ENCODE measurements at places on chromosomes 11 and 22.

DNA sequence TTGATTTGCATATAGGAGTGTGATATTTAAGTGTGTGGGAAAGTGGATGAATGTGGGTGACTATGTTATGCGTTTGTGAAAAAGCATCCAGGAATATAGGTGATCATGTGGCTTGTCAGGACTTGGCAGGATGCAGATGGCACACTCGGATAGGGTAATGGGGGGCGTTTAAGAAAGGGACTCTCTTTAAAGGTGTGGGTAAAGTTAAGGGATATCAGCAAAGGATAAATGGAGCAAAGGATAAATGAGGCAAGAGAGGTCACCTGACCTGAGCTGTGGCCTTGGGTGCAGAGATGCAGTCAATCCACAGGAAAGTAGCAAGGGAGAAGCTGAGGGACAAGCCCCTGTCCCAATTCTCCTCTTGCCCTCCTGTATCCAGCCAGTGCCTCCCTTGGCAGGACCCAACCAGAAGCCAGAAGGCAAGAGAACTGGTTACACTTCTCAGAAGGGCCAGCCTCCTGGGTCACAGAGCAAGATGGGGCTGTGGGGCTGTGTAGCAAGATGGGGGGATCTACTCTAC, 47.5 kb upstream of the GRAMD1B start:
- no peak for DNase-seq

- DNase-seq: no peak
Measured at GRCh38 chr11:25727944-25728343, 604.0 kb upstream of the ANO3 start.

DNA sequence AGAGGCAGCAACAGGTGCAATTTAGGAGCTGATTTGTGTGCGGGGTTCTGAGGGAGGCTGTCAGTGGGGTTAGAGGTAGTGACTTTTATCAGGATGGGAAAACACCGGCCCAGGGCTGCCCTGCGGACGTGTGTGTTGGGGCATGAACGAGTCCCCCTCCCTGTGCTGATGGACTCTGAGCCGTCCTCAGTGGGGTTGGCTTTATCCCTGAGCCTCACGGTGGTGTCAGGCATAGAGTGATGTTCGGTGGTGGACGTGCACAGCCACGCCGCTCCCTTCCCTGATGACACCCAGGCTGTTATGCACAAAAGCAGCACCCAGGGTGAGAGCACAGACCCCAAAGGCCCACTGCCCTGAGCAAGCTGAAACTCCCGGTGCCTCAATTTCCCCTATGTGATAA, 809.1 kb downstream of the BRD1 start:
- DNase-seq: peak; percentile 70

- DNase-seq: no peak
Measured at GRCh38 chr22:30209642-30210041, 36.9 kb downstream of the LIF start.

GRCh38 chr11:75229466-75229865, 11.1 kb upstream of the TPBGL start:
- DNase-seq: no peak

GRCh38 chr11:120386774-120387371, 50.7 kb downstream of the ARHGEF12 start:
- peak; percentile 84 for DNase-seq

DNA sequence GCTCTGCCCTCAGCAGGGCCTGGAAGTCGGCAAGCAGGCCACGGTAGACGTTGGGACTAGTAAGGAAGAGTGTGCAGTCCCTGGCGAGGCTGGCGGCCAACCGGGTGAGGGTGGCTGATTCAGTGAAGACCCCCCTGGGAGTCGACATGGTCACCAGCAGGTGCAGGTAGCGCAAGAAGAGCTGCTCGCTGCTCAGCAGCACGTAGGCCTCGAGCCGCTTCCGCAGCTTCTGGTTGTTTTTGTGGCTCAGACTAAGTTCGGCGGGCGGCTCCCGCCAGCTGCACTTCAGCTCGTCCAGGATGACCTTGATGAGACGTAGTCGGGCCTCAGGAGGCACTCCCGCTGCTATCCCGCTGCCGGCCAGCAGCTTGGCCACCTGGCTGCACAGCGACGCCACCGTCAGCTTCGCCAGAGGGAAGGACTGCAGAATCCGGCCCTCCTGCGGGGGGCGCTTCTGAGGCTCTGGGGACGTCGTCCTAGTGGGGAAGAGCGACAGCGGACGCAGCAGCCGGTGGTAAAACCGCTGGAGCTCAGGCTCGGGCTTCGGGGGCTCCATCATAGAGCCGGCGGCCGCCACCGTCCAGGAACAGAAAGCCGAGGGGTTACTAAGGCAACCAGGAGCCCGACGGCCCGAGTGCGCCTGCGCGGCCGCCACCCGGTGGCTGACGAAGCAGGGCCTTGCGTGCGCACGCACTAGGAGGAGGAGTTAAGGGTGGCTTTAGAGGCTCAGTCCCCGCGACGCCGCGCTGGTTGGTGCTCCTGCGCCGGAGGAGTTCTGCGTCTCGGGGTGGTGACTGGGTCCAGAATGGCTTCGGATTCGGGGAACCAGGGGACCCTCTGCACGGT, at the start of the genes CCDC87 and CCS:
TSS of gene CCDC87 (minus strand) at position 607 of the 846 bp plus-strand sequence. CDS start at position 559, 48 bp downstream.
TSS of gene CCS (plus strand) at position 729 of the 846 bp plus-strand sequence. CDS start at position 806, 77 bp downstream.
- peak; percentile 100 for DNase-seq

GRCh38 chr22:19566279-19567156, 42.3 kb upstream of the CLDN5 start:
- no peak for DNase-seq

DNA sequence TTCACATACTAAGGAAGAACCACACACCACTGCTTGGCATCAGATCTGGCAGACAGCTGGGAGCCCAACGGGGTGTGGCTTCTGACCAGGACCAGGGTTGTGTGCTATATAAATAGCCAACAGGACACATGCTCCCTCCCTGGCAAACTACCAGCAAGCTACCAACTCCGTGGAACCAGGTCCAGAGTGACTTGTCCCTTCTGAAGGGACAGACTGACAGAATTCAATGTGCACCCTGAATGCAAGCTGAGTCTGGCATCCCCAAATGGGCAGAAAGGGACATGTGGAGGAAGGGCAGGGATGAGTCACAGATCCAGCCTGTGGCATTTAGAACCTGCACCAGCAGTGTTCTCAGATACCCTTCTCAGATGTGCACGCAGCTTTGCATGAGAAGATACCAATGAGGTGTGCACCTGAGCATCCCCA, 92.9 kb downstream of the MICAL3 start:
- DNase-seq: peak; percentile 89

GRCh38 chr11:120186774-120187591, 23.8 kb upstream of the OAF start:
- DNase-seq: peak; percentile 55

DNA sequence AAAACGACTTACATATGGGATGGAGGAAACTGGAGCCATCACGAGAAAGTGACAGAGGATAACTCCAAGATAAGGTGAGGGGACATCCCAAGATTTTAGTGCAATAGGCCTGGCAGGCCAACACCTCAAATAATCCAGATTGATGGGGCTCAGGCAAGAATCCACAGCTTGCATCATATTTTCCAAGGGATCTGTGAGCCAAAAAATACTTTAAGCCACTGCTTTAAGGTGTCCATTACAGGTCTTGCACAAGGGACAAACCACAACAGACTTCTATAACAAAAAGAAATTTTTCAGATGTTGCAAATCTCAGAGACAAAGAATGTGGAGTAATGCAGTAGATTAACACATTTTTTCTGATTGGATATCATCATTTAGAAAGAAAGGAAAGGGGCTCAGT, 45.6 kb downstream of the DENND5A start:
- no peak for DNase-seq

DNA sequence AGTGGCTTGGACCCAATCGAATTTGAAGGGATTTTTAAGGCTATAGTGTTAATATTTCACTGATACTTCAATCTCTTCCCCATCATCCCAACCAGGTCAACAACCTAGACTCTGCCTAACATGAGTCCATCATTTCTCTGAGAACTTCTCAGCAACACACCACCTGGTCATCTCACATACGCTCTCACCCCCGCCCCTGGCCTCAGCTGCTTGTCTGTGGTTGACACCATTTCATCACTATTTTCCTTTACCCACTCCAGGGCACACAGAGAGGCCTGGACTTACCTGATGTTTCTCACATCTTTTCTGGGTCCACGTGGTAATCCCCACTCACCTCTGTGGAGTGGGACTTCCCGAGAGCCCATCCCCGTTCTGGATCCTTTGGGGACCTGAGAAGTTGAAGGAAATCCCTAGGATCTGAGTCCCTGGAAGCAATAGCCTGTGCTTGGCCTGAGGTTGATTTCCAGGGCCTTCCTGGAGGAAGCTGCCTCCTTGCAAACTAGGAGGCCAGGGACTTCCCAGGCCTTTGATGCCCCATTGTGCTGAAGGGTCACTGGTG, 3.2 kb downstream of the P2RX3 start:
- peak; percentile 63 for DNase-seq

- DNase-seq: no peak
Measured at GRCh38 chr22:33167998-33168790, 110.0 kb upstream of the SYN3 start.

GRCh38 chr11:113496026-113496651, 20.9 kb upstream of the DRD2 start:
- DNase-seq: no peak

DNA sequence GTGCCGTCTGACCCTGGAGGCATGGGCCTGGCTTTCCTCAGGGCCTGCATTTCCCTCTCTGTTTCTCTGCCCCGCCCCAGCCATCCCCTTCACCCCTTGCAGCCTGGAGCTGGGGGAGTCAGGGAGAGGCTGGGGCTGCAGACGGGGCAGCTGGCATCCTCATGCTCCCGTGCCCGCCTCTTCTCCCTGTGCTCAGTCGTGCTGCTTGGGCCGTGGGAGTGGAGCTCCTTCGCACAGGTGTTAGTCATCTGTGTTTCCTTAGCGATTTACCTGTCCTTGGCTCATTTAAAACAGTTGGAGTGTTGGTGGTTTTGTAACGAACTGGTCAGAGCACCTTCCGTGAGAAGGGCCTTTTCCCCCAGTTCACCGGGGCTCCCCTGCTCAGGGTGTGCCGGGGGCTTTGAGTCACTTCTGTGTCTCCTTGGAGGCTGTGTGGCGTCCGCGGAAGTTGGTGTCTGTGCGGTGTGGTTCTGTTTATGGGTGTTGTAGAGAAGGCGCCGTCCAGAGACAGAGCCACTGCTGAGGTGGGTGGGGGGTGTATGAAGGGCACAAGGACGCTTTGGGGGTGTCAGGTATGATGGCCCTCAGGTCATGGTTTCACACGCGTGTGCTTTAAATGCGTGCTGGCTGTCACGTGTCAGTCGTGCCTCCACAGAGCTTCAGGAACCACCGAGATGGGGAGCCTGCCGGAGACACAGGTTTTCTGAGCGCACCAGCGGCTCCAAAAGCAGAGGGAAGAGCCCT, 19.5 kb downstream of the BRSK2 start:
- no peak for DNase-seq

GRCh38 chr11:124209824-124210357, 26.7 kb downstream of the OR10D3 start:
- DNase-seq: no peak

- DNase-seq: peak; percentile 13
Measured at GRCh38 chr11:130269326-130269943, 45.3 kb downstream of the ZBTB44 start.

DNA sequence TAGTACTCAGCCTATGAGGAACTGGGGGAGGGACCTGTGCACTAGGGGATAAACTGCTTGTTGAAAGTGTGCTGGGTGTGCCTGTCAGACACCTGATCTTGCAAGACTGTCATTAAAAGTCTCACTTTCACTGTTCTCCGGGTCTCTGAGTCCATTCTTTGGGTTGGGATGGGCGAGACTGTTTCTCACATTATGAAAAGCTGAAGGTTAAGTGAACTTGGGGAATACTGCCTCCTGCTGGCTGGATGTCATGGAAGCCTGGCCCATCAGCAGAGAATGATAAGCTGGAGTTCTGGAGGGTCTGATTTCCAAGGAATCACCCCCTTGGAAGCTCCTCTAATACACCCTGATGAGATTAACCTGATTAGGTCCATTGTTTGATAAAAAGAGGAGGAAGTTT, 9.0 kb upstream of the VPREB1 start:
- DNase-seq: no peak

DNA sequence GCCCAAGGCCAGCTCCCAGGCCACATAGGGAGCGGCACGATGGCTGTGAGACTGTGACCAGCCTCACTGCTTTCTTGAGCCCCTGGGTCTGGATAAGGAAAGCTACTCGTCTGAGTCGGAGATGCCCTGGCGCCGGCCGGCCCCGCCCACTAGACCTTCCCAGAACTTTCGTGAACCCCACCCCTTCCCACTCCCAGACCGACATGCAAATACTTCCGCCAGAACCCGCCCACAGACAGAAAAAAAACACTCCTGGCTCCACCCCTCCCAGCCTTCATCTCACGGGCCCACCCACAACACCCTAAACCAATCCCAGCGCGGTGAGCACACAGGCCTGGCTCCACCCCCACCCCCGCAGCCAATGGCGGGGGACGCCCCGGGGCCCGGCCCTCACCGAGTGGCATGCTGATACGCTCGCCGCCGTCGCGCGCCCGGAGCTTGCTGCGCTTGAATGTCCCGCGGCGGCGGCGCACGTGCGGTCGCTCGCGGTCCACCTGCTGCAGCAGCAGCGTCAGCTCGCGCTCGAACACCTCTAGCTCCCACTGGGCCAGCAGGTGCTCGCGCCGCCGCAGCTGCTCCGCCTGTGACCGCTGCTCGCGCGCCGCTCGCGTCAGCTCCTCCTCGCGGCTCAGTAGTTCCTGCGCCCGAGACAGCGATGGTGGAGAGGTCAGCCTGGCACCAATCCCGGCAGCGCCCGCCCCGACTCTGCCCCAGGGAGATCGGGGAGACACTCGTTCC, 7.0 kb downstream of the MAP3K11 start:
- peak; percentile 100 for DNase-seq

- DNase-seq: peak; percentile 87
Measured at GRCh38 chr11:35688023-35688422, 25.4 kb downstream of the TRIM44 start.

DNA sequence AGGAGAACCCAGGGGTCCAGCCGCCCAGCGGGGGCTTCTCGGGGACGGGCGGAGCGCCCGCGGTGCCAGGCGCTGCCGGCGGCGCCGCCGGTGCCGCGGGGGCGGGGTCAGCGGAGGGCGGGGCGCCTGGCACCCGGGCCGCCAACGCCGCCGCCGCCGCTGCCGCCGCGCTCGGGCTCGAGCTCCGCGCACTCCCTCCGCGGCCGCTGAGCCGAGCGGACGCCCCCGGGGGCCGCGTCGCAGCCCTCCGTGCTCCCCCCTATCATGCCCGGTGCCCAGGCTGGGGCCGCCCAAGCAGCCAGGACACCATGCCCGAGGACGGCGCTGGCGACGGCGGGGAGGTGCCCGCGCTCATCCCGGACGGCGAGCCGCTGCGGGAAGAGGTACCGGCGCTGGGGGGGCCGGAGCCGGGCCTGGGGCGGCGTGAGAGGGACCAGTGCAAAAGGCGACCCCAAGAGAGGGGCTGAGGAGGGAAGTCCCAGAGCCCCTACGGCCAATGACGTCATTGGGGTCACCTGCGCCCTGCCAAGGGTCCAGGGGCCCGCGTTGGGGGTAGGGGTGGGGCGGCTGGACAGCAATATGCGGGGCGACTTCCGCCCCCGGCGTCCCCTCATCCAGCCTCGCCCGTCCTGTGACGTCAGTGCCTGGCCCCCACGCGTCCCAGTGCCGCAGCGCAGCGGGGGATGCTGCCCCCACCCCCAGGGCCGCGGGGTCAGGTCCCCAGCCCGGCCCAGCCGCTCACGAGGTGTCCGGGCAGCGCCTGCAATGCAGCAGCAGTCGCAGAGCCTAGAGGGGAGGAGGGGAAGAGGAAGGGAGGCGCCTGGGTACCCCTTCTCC, at the start of gene TMEM151A:
TSS of gene TMEM151A (plus strand) at position 189 of the 837 bp plus-strand sequence. CDS start at position 309, 120 bp downstream.
- peak; percentile 86 for DNase-seq

All from osteoblast (primary cell).